ENCODE measurements at places on chromosomes 7 and 10.

DNA sequence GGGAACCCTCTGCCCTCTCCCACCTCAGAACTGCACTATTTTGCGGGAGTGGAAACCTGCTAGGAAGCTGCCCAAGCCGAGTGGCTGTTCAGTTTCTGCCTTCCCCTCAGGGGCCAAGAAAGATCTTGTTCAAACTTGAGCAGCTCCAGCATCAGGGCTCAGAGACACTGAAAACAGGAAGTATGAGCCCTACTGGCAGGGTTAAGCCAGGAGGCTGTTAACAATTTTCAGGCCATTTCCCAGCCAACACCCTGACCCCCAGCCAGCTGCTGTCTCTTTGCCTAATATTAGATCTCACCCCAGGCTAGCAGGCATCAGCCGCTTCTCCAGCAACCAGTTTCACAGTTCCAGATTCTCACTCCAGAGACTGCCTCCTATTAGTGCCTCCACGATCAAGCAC is 9.2 kb downstream of the PLAU start:
- no peak for DNase-seq

DNA sequence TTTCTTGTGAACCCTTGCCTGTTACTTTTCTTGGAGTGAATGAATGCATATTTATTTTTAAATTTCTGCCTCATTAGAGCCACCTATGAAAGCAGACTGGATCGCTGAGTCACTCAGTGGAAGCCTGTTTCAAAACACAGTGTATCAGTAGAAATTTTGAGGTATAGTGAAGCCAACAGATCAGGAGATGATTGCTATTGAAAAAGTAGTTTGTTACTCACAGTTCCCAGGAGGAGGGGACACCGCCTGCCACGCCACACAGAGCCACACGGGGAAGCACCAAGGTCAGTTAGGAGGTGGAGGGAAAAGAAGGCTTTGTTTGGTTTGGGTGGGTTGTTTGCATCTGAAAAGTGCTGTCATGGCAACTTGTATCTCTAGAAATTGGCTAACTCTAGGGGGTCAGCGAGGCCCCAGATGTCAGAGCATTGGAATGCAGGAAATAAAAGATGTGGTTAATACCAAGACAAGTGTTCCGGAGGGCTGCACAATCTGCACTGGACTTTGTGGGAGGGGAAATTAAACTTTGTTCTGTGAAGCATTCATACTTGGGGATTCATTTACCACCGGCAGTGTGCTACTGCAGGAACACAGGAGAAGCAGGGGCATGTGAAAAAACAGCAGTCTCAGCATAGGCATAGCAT is 106.4 kb upstream of the SDK1 start:
- no peak for DNase-seq

GRCh38 chr10:61961278-61961677 is 59.8 kb downstream of the ARID5B start:
- no peak for DNase-seq

- DNase-seq: no peak
Observed at GRCh38 chr10:588246-589165, 101.0 kb downstream of the DIP2C start.

- no peak for DNase-seq
Observed at GRCh38 chr7:8436965-8437364, 3.6 kb downstream of the NXPH1 start.

DNA sequence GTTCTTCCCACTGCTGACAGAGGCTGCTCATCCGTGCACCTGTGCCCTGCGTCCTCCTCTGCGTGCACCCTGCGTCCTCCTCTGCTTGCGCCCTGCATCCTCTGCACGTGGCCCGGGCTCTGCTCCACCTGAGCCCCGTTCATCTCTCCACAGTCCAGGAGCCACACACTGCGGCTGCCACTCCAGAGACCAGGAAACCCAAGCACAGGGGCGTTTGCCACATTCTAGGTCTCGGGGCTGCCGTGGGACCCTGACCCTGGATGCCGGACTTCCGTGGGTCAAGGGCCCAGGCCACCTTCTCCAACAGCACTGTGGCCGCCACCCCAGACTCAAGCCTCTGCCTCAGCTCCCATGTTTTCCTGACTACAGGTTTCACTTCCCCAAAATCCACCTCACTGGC is 460.4 kb downstream of the PTPRN2 start:
- no peak for DNase-seq

- DNase-seq: no peak
Observed at GRCh38 chr7:129422727-129423126, 11.5 kb upstream of the STRIP2 start.

- no peak for DNase-seq
Observed at GRCh38 chr7:93159490-93159889, 11.3 kb upstream of the SAMD9L start.

DNA sequence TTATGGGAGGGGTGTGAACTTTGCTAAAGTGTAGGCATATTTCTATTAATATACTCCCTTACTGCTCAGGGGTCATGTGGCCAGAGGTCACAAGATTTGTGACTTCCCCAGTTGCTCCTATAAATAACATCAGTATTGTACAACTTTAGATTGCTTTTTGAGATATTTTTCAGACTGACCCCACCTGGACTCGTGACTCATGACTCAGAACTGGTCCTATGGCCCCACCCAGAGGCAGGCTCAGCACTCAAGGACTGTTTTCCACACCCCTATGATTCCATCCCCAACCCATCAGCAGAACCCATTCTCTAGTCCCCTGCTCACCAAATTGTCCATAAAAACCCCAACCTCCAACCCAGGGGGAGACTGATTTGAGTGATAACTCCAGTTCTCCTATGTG is 2.7 kb upstream of the CUL2 start:
- DNase-seq: no peak

- no peak for DNase-seq
Observed at GRCh38 chr10:12659706-12660105, 310.4 kb downstream of the CAMK1D start.

- DNase-seq: no peak
Observed at GRCh38 chr10:36036137-36036536, 394.0 kb upstream of the FZD8 start.

DNA sequence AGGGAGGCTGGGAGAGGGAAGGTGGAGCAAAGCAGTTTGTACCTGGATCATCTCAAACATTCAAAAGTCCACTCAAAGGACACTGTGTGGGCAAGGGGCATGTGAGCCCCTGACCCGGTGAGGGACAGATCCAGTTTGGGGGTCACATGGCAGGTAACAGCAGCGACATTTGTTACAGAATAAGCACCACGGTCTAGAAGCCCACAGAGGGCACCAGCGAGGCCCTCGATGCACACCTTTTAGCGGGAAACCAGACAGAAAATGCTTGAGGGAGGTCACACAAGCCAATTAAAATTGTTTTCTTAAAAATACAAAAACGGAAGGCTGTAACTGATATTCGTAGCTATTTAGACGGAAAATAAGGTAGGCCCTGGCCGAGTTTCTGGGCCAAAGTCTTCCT is 144.4 kb downstream of the ZMYND11 start:
- DNase-seq: no peak
